ENCODE measurements at places on chromosomes 7 and 10.

DNA sequence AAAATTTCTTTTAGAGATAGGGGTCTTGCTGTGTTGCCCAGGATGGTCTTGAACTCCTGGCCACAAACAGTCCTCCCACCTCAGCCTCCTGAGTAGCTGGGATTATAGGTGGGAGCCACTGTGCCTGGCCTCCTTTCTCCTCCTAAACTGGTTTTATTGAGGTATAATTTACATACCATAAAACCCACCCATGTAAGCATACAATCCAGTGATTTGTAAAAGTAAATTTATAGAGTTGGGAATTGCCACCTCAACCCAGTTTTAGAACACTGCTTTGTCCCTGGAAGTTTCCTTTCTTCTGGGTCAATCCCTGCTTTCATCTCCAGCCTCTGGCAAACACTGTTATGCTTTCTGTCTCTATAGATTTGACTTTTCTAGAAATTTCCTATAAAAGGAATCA lies 49.0 kb downstream of the CNNM2 start:
- no peak for DNase-seq

DNA sequence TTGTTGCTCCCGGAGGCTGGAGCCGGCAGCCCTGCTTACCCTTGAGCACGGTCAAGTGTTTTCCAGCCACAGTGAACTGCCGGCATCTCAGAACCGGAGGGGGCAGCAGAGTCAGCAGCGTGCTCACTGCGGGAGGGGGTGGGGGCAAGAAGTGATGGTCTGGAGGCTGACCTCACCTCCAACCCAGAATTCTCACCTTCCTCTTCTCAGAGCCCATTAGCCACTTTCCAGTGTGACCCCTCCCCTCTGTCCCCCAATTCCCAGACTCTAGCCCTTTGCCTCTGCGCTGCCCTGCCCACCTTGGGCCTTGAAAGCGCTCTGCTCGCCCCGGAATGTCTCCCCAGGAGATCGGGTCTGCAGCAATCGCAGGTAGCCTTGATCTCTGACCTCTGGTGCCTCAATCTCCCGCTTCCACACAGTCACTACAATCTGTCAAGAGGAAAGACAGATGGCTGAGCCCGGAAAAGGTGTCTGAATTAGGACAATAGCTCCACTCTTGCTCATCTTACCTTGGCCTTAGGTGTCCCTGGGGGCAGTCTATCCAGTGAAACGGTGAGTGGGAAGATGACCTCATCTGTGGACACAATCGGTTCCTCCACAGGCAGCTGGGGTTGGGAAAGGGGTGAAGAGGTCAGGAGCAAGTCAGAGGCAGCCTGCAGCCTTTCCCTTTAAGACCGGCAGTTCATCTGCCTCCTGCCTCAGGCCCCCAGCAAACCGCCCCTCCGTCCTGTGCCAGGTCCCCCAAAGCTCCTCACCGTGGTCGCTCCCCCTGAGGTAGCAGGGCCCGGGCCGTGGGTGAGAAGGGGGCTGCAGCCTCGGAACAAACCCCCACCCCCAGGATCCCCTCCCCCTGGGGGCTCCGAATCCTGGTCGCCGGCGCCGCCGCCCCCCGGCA lies 942 bp downstream of the TRAPPC14 start:
- DNase-seq, result no peak

DNA sequence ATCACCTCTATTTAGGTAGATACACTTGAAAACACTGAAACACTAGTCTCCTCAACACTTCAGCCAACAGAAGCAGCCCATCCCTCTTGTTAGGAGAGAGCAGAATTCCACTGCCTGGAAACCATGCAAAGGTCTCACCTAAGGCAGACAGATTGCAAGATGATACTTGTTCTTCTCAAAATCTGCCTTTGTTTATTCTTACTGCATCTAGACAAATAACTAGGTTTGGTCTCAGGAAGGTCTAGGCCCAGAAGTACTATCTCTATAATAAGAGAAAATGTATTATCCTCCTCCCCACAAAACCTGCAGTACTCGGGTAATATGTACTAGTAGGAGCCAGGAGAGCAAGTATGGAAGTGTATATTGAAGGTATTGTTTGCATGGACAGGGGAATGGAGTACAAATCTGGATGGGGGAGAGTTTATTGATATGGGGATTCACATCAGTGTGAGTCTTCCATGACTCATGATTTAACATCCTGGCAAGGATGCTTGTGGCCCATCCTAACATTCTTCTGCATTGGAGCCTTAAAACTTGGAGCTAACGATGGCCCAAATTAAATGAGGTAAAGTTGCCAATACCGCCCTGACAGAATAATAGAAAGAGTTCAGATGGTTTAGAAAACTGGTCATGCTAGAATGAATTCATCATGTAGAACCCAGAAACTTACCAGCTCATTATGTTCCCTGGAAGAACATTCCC lies 109.2 kb downstream of the EPC1 start:
- no peak for DNase-seq

DNA sequence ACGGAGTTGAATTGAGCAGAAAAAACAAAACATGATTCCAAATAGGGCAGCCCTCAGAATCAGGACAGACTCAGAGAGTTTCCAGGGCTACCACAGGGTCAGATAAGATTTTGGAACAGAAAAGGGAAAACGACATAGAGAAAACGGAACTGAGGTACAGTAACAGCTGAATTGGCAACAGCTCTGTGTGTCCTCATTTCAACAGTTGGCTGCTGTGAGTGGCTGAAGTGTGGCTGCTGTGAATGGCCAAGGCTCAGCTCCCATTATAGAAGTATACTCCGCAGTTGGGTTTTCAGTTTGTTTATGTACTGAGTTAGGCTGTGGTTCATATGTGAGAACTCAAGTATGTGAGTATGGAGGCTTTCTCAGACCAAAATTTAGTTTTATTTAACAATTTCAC lies 32.0 kb downstream of the ANTXRL start:
- DNase-seq, result no peak

DNA sequence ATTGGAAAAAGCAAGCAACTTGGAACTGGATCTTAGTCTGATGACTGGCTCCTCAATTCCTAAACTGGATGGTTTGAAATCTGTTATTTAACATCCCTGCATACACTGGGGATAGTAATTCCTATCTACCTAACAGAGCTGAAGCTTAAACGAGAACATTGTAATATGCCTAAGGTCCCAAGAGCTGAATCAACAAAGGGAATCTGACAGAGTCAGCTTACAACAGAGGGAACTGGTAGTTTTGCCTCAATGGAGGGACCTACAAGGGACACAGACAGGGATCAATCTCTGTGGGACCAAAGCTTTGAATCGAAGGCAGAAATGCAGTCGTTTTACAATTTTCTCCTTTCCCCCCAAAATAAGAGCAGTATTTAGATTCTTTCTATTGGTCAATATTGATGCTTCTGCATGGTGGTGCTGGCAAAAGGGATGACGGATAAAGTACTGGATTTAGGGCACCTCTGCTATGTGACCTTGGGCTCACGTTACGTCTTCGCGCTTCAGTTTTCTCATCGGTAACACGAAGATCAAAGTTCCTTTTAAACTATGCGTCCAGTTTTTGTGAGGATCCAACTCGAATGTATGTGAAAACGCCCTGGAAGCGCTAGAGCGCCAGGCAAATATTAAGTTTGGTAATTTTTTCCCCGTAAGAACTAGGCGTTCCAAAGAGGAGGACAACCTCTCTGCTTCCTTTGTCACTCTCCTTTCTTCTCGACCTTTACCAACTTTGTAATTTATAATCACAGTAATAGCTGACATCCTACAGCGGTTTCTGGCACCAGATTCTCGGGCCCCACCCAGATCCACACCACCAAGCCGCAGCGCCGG lies 1.1 kb downstream of the ACTR1A start:
- DNase-seq, result no peak

DNA sequence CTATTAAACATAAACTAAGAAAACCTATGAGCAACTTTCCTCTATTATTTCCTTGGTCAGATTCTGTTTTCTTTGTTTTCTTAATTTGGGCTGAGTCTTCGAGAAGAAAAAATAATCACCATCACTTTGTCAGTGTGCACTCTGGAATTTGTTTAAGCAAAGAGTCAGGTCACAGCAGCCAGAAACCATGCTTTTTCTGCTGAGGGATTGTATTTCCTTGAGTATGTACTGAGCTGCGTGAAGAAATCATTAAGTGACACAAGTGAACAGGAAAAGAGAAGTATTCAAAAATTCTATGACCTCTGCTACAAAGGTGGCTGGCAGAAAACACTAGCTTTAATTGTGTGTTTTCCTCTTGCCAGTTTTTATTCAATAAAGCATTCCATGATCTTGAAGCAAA lies 249.6 kb downstream of the VTI1A start:
- no peak for DNase-seq

All from activated naive CD8-positive, alpha-beta T cell treated with anti-CD3 and anti-CD28 coated beads, Interleukin-2, amount 50 U/mL, for 24 hours (primary cell).